ENCODE measurements at places on chromosomes 2 and 18. TPM values are rescaled to one million over a fixed set of nuclear protein-coding genes. Genes with fewer than 3 reads are reported as not detected.

Gene SETBP1
- 1.6 TPM for total RNA-seq

Gene MAPRE2
- 59.4 TPM for total RNA-seq

DNA sequence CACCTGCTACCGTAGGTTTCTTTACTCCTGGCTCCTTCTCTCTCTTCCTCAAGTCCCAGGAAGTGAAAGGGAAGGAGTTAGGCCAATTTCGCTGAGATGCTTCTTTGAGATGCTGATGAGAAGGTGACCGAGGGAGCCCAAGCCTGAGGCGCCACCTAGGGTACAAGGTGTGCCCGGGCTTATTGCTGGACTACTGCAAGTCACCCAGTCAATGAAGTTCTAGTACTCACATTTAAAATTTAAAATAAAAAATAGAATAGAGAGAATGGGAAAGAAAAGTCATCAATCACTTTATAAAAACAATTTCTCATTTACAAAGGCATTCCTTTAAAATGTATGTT, 45.3 kb downstream of the ACAA2 start:
- no peaks in the 10 kb centered on the region for H3K27me3 ChIP-seq
- no peak overlapping the region for H3K27ac ChIP-seq
- H3K36me3 ChIP-seq: no peaks in the 10 kb centered on the region

DNA sequence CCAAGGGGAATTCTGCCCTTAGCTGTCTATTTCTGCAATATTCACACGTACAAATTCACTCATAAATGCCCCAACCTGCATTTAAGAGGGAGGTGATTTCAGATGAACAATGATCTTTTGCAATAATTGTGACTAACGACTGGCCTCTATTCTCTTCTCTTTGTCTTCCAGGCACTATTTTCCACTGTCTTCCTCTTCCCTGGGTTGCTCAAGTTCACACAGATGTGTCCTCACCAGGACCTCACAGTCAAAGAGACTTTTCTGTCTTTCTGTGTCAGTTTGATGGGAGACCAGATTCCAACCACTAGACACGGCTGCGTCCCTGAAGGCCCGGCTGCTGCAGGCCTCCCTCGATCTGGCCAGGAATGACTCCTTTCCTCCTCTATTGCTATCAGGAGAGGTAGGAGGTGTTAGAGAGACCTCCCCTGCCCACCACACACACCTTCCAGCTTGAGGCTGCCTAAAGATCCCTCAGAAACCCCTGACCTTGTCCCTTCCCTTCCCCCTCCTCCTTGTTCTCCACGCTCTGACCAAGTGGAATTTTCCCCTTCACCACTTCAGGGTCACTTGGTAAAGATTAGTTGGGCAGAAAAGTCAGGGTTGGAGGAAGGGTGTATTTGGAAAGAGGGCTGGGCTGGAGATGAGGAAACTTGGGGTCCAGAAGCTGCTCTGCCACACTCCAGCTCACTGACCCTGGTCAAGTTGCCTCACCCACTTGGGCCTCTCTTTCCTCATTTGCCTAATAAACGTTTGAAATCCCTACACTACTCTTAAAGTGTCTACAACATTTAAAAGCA, 109.2 kb upstream of the COPS8 start:
- H3K27me3 ChIP-seq: no peaks in the 10 kb centered on the region
- no peak overlapping the region for H3K4me3 ChIP-seq
- peaks cover 7% of the 10 kb centered on the region for H3K4me1 ChIP-seq
- H3K27ac ChIP-seq: no peak overlapping the region
- DNase-seq: no peak

- no peak overlapping the region for H3K27ac ChIP-seq
- H3K36me3 ChIP-seq: no peaks in the 10 kb centered on the region
- DNase-seq: peak; percentile 84
These were observed 185.9 kb downstream of the MTX2 start for GRCh38 chr2:176454893-176455815.

GRCh38 chr2:70974592-70974991, 3.8 kb upstream of the ANKRD53 start:
- H3K4me3 ChIP-seq: no peak overlapping the region
- H3K27me3 ChIP-seq: peaks cover 2% of the 10 kb centered on the region
- no peak for DNase-seq
- H3K27ac ChIP-seq: no peak overlapping the region
- H3K36me3 ChIP-seq: no peaks in the 10 kb centered on the region
- H3K4me1 ChIP-seq: peaks cover 9% of the 10 kb centered on the region

All from naive thymus-derived CD8-positive, alpha-beta T cell (primary cell).